ENCODE measurements at places on chromosomes 3 and 15.
A peak's percentile ranks its signal among the peaks of the same experiment; 100 is the strongest.

- no peak for DNase-seq
Observed at GRCh38 chr3:123025642-123026521, 1.7 kb downstream of the SEMA5B start.

DNA sequence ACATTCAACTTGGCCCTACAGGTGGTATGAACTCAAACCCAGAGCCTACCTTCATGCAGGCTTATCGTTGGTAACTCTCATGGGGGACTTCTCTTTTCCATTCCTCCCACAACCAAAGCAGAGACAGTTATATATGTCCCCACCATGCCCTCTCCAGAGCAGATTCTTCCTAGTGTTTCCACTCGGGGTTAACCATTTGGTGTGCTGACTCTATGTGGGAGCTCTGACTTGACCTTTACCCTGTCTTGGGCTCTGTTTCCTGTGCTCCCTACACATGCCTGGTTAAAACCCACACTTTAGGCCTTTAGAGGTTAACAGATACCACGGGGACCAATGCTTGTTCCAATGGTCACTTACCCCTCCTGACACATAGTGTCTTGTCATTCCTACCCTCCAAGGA is 80.7 kb downstream of the FSIP1 start:
- no peak for DNase-seq

DNA sequence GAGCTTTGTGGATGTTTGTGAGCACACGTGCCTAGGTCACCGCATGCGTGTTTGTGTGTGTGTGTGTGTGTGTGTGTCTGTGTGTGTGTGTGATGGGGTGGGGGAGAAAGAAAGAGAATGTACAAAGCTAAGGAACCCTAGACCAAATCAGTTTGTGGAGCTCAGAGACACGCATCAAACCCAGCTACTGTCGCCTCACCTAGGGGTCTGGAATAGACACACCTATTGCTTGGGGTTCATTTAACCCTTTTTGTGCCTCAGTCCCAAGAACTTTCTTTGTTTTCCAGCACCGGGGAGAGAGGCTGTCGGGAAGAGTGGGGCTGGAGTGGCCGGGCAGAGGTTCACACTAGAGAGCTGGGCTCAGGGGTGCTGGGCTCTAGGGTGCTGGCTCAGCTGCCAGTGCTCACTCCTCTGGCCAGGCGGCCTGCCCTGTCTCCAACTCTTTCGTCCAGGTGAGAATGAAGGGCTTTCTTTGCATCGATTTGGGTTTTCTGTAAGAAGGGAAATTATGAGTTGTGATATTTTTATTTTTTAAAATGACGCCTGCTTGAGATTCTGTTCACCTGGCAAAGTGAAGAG is 221.6 kb downstream of the MEIS2 start:
- no peak for DNase-seq

DNA sequence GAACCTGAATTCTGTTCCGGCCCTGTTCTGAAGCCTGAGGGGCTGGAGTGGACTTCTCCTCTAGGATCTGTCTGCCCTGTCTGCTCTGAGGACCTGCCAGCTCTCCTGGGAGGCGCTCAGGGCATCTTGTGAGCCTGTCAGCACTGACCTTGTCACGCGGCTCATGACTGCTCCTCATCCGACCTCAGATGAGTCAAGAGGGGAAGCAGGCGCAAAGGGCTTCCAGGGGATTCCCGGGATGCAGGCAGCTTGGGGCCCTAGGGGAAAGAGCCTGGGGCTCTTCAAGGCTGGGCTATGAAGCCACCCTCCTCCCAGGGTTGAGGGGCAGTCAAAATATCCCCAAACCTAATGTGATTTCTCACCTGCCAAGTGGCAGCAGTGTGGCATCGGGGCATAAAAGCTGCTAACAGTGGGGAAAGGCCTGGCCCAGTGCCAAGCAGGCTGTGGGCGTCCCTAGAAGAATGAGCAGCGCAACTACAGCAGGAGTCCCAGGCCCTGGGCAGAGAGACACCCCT is 27.6 kb upstream of the ANKDD1A start:
- peak; percentile 46 for DNase-seq

GRCh38 chr15:96230526-96231181 is 99.8 kb upstream of the NR2F2 start:
- no peak for DNase-seq

DNA sequence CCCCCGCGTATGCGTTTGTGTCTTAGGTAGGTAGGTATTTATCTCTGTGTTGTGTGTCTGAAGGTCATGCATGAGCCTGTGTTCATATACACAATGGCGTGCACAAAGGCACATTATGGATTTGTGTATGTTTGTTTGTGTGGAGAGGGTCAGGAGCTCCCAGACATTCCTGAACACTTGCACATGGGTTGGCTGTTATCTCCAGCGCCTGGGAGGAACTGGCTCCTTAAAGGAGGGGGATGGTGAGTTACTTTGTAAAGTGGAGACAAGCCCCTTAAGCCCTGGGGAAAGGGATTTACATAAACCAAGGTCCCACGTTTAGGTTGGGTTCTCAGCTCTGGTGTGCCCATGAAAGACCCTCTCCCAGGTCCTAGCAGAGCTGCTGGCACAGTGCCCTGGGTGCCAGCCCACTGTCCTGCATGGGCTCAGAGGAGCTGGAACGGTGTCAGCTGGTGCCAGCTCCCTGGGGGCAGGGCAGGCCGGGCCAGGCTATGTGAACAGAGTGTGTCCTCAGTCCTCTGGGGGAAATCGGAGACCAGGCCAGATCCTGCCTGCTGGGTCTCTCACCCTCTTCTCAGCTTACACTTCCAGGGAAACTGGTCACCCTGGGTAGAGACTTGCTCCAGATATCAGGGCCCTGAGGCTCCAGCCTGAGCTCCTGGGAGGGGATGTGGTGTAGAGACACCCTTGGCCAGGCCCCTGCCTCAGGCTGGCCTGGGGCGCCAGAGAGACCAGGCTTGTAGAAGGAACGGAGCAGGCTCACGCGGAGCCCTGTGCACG is 25.1 kb downstream of the SNX33 start:
- DNase-seq, result no peak

DNA sequence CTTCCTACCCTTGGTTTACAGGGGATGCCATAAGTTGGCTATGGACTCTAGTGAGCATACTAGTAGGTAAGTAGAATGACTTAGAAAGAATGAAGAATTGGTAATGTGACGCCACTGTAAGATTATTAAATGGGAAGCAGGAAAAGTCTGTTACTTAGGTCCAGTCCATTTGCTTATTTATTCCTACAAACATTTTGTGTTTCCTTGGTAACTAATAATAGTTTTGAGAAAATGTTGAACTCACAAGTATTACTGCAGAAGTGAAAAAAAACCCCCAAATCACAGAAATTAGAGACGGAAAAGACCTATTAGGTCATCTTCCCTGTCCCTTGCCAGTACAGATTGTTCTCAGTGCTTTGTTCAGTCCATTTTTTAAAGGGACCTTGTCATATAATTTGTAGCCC is 63.5 kb downstream of the CMSS1 start:
- DNase-seq, result no peak

DNA sequence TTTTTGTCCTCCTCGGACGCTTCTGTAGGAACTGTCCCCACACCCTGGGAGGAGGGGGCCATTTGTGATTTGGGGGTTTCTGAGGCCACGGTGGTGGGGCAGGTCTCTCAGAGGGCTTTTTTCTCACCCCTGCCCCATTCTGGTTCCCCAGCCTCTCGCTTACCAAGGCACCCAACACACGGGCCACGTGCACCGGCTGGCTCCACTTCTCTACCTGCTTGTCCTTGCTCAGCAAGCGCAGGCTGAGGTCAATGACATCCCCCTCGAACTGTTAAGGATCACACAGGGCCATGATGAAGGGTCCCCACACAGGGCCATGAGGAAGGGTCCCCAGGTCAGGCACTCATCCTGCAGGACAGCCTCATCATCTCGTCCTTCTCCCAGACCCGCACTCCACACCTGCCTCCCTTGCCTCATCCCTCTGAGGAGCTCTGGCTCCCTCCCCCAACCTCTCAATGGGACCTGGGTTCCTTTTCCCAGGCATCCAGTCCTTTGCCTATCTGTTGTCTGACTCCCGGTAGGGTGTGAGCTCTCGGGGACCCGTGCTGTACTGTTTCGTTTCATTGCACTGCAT is 10.6 kb downstream of the EPB42 start:
- DNase-seq, result no peak

- no peak for DNase-seq
Observed at GRCh38 chr3:184491011-184491576, 70.5 kb upstream of the EPHB3 start.

DNA sequence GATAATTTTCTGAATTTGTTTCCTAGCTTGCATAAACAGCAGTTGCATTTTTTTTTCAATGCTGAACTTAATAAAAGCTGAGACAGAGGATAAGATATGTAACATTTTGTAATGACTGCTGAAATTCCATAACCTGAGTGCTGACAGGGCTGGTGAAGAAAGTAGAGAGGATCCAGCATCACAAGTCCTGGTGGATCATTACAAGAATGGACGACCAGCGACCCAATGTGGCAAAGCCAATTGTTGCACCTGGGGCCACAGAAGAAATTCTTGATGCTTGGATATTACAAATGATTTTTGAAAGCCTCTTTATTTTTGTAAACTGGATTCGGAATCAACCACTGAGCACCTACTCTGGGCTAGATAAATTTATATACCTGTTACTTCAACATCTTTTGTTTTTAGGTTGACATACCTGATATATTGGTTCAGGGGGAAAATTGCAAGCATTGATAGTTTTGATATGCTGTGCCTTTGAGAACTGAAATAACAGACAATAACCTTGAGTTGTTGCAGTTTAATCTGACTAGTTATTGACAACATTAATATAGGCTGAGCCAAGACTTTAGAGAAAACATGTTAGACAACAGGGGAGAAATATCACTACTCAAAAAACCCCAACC is 3.9 kb upstream of the ACTL6A start:
- peak; percentile 26 for DNase-seq

DNA sequence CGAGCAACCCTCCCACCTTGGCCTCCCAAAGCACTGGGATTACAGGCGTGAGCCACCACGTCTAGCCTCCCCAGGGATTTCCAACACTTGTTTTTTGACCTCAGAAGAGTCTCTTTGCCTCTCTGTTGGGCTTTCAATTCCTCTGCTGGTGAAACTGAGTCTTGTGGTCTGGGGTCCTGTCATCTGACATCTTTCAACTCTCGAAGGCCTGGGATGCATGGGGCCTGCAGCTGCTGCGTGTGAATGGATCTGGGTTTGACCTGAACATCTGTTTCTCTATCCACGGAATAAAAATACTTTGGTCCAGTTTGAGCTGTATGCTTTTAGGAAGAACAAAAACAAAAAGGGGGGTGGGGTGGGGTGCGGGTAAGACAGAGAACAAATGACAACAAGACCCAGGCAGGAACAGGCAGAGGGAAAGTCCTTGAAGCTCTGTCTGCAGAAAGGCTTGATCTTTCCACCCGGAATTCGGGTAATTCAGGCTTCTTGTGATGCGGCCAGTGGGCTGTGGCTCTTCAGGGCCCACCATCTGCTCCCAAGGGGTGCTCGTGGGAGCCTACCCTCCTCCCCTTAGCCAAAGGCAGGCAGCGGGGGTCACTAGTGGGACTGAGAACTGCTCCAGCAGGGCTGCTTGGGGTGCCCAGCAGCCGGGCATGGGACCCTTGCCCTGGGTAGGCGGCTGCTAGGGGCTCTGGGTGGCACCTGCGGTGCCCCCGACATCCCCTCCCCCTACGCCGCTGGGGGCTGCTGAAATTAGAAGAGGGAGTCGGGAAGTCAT is 71.5 kb downstream of the SLC12A8 start:
- DNase-seq, result no peak

DNA sequence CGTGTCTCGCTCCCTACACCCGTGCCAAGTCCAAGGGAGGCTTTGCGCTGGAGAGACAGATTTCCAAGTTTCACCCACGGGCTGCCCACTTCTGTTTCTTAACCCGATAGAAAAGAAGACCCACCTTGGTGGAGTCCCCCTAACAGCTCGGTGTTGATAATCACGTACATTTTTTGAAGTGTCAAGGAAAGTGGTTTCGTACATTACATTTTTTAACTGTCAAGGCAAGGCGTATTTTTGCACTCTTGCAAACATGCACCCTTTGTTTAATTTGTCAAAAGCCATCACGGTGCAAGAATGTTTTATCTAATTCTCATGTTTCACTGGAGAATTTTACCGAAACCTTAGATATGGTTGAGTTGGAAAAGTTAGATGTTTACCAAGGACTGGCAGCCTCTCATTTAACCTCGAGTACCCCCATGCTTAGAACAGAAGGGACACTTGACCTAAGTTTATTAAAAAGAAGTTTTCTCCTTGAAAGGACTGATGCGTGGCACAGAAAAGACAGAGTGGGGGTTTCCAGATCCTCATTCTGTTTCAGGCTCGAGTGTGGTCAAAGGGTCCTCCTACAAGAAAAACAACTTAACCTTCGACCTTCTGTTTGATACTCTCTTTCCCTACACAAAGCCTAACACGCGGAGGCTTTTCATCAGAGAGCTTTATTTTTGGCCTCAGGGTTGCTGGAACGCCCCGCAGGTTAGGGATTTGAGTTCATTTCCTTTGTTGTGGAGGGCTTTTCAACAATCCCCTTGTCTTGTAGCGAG is 882 bp downstream of the GXYLT2 start:
- DNase-seq, result no peak

GRCh38 chr3:191300422-191300821 is 28.8 kb upstream of the CCDC50 start:
- no peak for DNase-seq

GRCh38 chr15:59237119-59237855 is 30.6 kb downstream of the LDHAL6B start:
- no peak for DNase-seq

- no peak for DNase-seq
Observed at GRCh38 chr3:15782429-15782828, 15.3 kb downstream of the ANKRD28 start.

GRCh38 chr3:44415421-44415820 is 62.0 kb downstream of the ZNF445 start:
- no peak for DNase-seq

- DNase-seq, result no peak
Observed at GRCh38 chr3:4999531-5000184, 20.4 kb downstream of the BHLHE40 start.

DNA sequence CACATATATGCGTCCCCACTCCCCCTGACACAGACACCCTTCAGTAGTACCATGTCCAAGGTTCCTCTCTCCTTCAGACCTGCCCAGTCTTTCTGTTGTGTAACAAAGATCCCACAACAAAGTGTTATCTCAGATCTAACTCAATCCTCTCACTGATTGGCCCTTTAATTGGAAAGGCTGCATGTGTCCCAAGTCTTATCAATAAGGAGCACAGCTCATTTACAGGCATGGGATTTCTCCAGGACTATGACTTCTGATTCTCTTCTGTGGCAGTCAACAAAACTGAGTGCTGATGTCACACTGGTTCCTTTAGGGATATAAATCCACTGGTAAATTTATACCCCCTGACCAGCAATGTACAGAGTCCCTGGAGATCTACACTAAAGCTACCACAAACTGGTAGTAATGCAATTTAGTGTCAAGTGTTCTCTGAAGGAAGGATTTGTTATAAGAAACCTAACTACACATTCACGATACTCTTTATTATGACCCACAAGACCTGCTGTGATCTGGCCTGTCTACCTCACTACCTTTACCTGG is 28.1 kb downstream of the CLK3 start:
- no peak for DNase-seq

GRCh38 chr3:115239717-115240116 is 92.6 kb upstream of the ZBTB20 start:
- no peak for DNase-seq

- DNase-seq, result no peak
Observed at GRCh38 chr3:21174461-21174860, 576.5 kb downstream of the ZNF385D start.
